Tibial nerve (tissue), 4 donors: ENCODE measurements at places on chromosomes 4 and X.

DNA sequence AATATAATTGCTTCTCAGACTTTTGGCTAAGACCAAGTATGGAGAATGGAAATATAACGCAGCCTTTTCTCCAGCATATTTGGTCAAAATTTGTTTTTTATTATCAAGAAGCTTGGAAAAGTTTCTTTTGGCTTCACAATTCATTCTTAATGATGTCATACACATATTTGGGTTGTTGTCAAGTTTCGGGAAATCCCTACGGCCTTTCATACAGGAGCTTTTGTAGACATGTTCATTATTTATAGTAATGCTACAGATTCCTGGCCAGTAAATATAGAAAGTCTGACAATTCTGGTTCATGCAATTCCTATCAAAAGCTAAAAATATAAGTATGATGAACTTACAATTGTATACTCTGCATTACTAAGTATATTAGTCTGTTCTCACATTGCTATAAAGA is 112.9 kb downstream of the IRF2 start:
- DNase-seq, result no peak

GRCh38 chr4:67452100-67452845 is 93.0 kb downstream of the CENPC start:
- DNase-seq, result no peak

- DNase-seq, result no peak
These were observed 94.1 kb downstream of the PDS5A start for GRCh38 chr4:39883646-39884045.

- no peak for DNase-seq
These were observed 8.5 kb upstream of the GPR50 start for GRCh38 chrX:151167791-151168345.

- no peak for DNase-seq
These were observed 532 bp downstream of the ZNF827 start for GRCh38 chr4:145937971-145938611.
